Omental fat pad (tissue), 4 donors: ENCODE measurements at places on chromosomes 16 and 17.

DNA sequence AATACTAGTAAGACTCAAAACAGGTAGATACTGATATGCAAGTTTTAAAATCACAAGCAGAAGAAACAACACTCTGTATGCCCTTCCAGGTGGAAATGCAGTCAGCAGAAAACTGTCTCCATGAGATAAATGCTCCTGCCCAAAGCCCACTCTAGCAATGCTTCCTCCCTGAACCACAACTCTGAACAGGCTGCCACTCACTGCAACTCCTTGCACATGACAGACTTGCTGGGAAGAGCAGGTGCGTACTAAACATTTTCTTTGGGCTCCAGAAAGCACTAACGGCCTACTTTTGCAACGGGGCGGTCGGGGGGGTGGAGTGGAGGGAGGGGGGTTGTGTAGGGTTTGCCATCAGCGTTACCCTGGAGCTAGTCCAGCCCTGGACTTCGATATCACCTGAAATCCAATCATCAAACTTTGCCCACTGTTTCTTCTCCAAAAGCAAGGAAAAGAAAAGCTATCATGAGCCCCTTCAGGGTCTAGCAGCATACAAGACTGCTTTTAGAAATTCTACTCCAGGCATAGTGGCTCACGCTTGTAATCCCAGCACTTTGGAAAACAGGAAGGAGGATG lies 46.1 kb downstream of the ANKRD11 start:
- DNase-seq, result no peak

GRCh38 chr17:46952115-46952514 lies 26.9 kb downstream of the RPRML start:
- DNase-seq, result no peak

- no peak for DNase-seq
Observed at GRCh38 chr17:32261417-32261736, 4.3 kb upstream of the RHBDL3 start.

DNA sequence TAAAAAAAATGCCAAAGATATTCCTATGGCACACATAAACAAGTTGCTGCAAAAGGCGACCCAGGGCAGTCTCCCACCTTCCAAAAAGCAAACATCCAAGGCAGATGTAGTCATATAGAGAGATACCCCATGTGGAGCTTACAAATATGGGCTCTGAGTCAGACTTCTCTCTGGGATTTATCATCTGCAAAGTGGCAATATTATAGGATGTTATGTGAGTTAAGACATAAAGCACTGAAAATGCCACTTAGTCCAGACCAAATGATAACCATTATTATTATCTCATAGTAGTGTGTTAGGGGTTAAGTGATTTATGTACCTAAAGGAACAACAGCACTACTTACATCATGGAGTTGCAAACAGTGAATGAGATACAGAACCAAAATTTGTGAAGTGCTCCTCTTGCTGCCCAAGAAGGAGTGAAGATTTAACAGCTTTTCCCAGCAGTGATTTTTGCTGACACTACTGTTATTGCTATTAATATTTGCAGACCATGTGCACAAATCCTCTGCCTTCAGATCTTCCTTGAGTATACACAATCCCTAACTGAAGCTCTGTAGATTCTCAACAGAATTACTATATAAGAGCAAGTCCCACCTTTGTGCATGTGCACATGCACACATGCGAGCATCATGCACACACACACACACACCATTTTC lies 560.0 kb upstream of the SALL1 start:
- no peak for DNase-seq

GRCh38 chr17:75557852-75558665 lies 29.5 kb upstream of the MYO15B start:
- no peak for DNase-seq

DNA sequence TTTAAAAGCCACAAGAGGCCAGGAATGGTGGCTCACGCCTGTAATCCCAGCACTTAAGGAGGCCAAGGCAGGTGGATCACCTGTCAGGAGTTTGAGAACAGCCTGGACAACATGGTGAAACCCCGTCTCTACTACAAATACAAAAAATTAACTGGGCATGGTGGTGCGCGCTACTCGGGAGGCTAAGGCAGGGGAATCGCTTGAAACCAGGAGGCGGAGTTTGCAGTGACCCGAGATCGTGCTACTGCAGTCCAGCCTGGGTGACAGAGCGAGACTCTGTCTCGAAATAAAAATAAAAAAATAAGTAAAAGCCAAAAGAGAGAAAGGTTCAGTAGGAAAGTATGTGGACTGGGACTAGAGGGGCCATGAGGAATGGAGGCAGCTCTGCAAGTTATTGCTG lies 13.1 kb upstream of the ITGAL start:
- no peak for DNase-seq

DNA sequence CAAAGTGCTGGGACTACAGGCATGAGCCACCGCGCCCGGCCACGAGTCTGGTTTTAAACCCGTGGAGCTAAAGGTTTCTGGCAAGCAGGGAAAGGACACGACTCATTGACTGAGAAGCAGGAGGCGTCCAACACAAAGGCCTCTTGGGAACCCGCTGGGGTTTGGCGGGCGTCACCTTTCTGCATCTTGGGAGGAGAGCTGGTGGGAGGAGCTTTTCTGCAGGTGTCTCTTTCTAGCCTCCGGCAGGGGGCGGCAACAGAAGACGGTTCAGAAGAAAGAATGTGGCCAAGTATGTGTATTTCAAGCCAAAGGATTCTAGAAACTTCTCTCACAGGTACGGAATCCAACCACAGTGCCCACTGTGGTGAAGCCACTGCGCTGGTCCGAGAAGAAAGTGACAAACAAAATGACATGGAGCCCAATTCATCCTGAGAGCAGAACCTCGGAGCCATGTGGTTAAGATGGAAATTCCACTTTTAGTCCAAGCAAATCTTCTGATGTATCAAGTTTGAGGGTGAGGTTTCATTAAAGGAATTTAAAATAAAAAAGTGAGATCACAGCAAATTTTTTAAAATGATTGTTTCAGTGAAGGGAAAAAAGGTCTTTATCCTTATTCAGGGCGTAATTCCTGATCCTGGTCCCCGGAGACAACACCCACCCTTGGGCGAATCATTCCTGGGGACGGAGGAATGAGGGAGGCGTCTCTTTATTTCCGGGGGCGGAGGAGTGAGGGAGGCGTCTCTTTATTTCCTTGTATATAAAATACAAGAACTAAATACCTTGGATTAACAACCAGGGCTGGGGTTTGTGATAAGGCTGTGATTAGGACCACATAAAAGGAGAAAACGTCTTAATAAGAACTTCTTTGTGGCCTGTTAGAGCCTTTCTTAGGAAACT lies 97.6 kb downstream of the MRM3 start:
- DNase-seq, result peak; percentile 42

GRCh38 chr17:28216528-28216927 lies 102.5 kb upstream of the TMEM97 start:
- no peak for DNase-seq

DNA sequence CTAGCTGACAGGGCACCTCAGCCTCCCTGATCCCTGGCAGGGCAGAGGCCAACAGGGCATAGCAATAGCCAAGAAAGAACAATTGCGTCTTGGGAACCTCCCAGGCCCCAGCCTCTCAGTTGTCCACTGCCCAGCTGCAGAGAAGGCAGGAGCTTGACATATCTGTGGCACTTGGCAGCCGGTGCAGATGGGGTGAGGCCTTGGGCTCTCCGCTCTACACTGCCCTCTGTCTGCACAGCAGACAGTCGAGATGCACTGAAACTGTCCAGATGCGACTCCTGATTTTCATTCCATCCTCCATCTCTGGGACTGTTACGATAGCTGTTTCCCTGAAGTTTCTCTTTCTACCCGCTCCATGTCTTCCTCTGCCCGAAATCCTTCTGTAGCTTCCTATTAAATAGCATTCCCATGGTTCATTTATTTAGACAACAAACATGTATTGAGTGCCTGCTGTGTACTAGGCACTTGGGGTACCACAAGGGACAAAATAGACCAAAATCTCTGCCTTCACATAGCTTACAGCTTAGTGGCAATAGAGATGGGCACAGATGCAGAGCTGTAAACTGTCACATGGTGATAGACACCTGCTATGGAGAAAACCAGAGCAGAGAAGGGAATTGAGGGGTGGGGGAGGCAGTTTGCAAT lies 3.3 kb downstream of the POLR3E start:
- no peak for DNase-seq

- DNase-seq, result no peak
Observed at GRCh38 chr17:70049801-70050591, 25.0 kb upstream of the KCNJ16 start.

GRCh38 chr16:70481929-70482536 lies 27.6 kb downstream of the FCSK start:
- DNase-seq, result no peak

GRCh38 chr17:21296097-21297025 lies 11.8 kb downstream of the MAP2K3 start:
- DNase-seq, result no peak

- no peak for DNase-seq
Observed at GRCh38 chr17:13096291-13096690, 78.5 kb upstream of the ELAC2 start.

- DNase-seq, result no peak
Observed at GRCh38 chr17:81715107-81715871, 3.2 kb downstream of the SLC25A10 start.

DNA sequence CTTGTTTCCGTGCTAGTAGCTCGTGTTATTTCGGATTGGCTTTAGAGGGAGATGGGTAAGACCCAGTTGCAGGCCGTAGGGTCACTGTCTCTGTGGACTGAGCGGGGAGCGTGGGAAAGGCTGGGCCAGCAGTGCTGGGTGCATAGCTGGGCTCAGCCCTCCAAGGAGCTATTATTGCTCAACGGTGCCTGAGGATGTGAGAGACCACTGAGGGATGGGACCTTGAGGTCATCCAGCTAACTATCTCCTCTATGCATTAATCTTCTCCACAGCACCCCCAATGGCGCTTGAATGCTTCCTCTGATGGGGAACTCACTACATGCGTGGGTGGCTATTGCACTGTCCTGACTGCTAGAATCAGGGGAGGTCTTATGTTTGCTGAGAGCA lies 126.1 kb upstream of the FOXF1 start:
- DNase-seq, result no peak

- no peak for DNase-seq
Observed at GRCh38 chr17:80425835-80426426, 11.0 kb downstream of the ENDOV start.

DNA sequence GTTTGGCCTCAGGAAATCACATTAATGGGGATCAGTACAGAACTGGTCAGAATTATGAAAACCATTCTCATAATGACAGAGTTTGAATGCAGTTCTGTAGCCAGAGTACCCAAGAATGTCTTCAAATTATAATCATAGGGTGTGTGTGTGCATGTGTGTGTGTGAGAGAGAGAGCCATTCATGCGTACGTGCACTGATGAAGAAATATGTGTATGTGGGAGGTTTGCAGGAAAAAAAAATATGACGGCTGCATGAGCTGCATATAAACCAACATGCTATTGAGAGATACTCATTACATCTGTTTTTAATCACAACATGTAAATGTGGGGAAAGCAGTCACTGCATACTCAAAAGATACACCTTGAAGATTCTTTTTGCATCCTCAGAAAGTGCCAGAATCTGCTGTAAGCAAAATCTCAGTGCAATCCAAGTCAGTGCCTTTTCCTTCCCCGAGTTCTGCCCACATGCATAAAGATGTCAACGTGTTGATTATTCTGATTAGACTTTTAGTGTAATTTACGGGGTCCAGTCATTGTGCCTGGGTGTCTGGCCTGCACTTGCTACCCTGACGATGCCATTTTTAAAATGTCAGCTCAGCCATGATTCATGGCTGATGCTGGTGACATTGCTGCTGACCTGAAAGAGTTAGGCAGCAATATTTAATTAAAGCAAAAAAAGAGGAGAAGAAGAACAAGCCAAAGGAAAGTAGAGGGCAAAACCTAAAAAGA lies 378.7 kb upstream of the ZFHX3 start:
- DNase-seq, result no peak
